B cell (primary cell): ENCODE measurements at places on chromosomes 7 and 10. TPM values are rescaled to one million over a fixed set of nuclear protein-coding genes. Genes with fewer than 3 reads are reported as not detected.

- DNase-seq = no peak
Measured at GRCh38 chr10:86082556-86082955, 284.0 kb downstream of the GRID1 start.

DNA sequence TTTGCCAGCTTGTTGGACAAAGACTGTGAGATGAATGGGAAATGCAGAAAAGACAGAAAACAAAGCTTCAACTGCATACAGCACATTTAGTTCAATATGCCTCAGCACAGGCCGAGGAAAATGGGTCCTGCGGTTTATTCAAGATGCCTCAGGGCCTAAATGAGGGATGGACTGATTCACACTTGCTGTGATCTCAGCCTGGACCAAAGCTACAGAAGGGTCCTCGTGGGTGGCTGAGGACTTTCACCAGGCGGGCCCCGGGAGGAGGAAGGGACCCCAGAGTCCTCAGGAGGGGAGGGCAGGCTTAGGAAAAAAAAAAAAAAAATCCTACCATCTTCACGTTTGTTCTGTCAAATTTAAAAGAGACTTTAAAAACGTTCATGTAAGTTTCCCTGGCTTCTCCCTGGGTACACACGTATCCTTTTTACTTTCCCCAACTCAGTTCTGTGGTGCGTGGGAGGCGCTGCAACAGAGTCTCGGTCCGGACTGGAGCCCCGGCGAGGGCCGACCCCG, 624 bp upstream of the ZNF783 start:
- no peak for DNase-seq

DNA sequence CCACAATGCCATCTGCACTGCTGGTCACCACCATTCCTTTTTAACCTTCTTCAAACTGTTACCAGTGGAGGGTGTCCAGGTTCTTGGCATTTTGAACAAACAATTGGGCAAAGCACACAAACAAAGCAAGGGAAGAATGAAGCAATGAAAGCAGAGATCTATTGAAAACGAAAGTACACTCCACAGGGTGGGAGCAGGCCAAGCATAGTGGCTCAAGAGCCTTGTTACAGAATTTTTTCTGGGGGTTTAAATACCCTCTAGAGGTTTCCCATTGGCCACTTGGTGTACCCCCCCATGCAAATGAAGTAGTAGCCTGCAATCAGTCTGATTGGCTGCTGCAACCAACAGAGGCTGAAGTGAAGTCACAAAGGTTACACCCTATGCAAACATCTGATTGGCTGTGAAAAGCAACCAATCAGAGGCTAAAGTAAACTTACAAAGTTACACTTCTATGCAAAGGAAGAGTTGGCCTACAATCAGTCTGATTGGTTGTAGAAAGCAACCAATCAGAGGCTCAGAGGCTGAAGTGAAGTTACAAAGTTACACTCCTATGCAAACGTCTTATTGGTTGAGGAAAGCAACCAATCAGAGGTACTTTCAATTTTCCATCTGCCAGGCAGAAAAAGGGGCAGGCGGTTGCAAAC, 103.2 kb upstream of the WAC start:
- DNase-seq = no peak

DNA sequence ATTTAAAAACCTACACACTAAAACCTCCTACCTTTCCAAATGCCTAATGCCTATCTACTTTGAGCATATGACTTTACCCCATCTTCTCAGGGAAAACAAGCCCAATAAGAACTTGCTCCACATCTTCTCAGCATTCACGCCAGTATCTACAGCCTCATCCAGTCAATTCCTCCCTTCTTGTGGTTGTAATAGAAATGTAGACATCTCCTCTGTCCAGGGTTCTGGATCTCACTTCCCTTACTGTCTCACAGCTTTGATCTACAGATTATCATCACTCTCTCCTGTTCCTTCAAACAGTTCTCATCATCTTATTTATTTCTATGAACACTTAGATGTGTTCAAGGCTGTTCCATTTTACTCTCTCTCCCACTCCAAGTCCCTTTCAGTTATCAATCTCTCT, 70.4 kb upstream of the NOBOX start:
- no peak for DNase-seq

DNA sequence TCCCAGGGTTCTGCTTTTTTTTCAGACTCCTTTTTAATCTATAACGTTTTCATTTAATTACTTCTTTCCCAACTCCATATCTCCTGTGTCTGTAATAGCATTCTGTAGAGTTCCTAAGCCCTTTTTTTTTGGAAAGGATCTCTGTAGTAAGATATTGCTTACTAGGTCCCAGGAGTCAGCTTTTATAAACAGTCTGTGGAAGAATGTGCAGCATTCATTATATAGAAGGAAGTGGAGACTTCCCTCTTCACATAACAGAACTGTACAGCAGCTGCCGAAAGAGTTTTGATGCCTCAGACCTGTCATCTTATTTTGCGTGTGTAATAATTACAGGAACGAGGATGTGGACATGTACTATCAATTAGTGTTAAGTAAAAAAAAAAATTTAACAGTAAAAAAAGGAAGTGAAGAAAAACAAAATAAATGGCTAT, 7.4 kb upstream of the STEAP4 start:
- no peak for DNase-seq

EBF3 gene
- total RNA-seq = 0.07 TPM in 1 of 2 replicates, not detected in the other

BAG3 gene
- total RNA-seq = 3.9 and 4.2 TPM in 2 replicates

EN2 gene
- not detected in 2 replicates for total RNA-seq

MBL2 gene
- total RNA-seq = not detected in 2 replicates

OR6B1 gene
- total RNA-seq = not detected in 2 replicates
